CD4-positive, alpha-beta T cell treated with Interleukin-4 for 4 hours (primary cell): ENCODE measurements at places on chromosomes 2 and 18.
A peak's percentile ranks its signal among the peaks of the same experiment; 100 is the strongest.

DNA sequence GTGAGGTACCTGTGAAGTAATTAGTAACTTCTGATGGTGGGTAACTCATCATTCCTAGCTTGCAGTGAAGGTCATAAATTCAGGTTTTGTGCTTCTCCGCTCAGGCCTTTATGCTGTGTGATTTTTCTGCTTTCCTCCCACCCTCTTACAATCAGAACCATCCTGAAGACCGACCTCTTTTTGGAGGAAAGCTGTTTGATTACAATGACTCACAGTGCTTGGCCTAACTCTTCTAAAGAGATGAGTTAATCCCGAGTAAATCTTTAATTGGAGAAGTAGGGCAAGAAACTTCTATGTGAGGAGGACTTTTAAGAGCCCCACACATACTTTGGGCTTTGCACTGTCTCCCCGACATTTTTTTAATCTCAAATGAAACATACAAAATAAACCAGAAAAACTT lies 53.1 kb downstream of the TTC27 start:
- DNase-seq, result no peak

DNA sequence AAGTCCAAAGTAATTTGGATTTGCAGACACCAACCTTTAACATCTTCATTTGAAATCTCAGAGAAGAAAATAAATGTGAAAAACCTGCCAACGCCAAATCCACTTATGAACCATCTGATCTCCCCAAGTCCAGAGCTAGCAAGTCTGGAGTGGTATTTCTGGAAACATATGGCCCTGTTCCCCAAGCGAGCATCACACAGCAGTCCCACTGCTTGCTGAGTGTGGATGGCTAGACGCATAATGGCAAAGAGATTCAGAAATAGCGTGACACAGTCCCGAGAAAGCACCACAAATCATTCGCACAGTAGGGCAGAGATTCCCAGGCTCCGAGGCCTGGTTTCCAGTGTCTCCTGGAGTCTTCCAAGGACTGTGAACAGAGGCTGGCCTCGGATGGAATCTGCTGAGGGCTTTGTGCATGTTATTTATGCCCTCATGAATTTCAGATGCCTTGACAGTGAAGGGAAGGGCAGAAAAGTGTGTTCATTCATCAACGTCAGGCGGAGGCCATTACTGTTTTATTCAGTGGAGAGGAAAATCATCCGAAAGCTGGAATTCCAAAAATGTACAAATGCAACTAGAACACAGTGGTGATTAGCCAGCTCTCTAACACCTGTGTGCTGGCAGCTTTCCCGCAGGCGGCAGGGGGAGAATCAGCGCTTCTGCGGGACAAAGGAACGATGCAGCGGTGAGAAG lies 417.0 kb downstream of the EIPR1 start:
- DNase-seq, result no peak

GRCh38 chr2:20485612-20486388 lies 38.9 kb downstream of the RHOB start:
- DNase-seq, result no peak

DNA sequence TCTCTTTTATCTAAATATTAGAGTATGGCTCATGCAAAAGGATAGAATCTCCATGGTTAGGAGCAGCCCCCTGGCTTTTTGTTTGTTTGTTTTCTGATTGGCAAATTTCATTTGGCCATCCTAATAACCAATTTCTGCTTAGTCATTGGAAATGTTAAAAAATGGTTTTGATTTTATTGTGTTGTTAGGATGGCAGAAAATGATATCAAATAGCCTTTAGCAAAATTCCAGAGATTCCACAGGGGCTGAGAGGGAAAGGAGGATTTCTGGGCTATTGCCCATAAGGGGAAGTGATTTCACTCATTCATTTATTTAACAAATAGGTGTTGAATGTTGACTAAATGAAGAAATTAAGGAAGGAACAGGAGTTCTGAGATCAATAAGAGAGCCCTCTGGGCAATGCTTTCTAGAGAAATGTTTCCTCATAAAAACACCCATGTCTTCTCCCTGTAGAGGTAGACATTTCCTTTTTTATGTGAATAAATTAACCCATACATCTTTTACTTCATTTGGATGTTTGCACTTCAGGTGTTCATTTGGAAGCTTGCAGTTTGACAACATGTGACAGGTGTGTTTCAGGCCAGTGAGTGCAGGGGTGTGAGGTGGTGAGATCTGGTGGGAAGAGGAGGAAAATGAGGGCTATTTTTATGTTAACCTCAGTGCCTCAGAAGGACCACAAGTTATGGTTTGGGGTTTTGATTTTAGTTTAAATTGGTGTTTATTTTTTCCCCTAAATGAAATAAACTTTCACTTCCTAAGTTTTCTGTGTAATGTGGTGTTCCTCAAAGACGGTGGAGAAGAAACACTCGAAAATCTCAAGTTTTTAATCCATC lies 61.7 kb upstream of the EPC2 start:
- no peak for DNase-seq

DNA sequence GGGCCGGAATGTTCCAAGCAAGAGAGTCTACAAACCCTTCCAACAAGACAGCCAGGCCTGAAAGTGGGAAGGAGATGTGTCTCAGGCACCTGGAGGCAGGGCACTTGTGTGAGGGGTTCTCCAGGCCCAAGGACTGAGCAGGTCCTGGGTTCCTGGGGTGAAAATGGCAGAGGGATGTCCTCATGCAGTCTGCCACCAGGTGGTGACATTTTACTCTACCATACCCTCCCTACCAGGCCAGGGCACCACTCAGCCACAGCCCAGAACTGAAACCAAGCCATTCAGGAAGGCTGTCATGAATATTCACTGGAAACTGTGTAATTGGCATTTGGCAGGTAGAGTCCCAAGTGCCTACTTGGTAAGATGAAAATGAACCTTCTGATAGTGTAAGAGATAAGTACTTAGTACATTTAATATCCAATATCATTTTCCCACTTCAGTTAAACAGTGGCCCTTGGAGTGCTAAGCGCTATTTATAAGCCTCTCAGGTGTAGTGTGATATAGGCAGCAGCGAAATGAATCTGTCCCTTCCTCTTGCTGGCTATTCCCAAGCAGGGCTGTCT lies 185.1 kb downstream of the MYO5B start:
- DNase-seq, result peak; percentile 21

GRCh38 chr18:2681993-2682603 lies 26.6 kb downstream of the SMCHD1 start:
- DNase-seq, result no peak

DNA sequence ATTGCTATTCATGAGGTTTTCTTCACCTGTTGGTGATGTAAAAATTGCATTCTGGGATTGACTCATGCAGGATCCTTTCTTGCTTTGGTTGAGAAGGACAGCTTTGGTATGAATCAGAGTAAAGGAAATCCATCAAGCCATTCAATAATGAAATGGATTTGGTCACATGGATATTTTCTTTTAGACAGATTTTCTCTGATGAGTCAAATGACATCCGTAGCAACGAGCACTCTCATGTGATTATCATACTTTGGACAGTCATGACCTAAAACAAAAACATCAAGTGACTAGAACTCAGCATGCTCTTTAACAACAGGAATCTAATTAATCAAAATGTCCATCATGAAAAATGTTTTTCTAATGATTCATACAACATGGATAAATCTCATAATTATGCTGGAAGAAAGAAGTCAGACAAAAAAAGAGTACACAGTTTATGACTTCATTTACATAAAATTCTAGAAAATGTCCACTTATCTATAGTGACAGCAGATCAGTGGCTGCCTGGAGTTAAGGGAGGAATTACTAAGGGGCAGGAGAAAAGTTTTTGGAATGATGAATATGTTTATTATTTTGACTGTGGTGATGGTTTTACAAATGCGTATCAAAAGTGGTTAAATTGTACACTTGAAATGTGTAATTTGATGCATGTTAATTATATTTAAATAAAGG lies 30.7 kb downstream of the TRAK2 start:
- peak; percentile 41 for DNase-seq

- DNase-seq, result no peak
Observed at GRCh38 chr2:126885751-126886210, 12.9 kb upstream of the TEX51 start.

GRCh38 chr2:67717692-67718091 lies 320.6 kb downstream of the ETAA1 start:
- DNase-seq, result no peak

GRCh38 chr18:80176334-80177073 lies 67.4 kb downstream of the ADNP2 start:
- DNase-seq, result no peak

GRCh38 chr2:172905937-172906811 lies 169.5 kb upstream of the MAP3K20 start:
- no peak for DNase-seq

- DNase-seq, result peak; percentile 36
Observed at GRCh38 chr2:12057436-12058166, 311.2 kb downstream of the LPIN1 start.

DNA sequence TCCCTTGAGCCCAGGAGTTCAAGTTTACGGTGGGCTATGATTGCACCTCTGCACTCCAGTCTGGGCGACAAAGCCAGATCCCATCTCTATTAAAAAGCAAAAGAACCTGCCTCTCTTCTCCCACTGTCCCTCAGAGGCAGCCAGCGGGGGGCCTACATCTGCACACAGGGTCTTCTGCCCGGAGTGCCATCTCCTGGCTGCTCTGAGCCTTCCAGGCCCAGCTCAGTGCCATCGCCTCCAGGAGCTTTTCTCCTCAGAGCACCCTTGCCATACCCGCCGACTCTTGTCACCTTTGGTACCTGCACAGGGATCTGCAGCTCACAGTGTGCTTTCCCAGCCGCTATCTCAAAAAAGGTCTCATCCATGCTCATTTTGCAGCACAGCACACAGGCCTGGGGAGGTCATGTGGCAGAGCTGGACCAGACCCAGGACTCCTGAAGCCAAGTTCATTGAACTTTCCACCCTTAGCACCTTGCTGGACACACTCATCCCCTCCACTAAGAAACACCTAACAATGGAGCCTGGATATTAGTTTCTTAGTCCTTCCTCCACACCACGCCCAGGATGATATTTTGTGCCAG lies 186.3 kb downstream of the HAUS1 start:
- DNase-seq, result no peak

DNA sequence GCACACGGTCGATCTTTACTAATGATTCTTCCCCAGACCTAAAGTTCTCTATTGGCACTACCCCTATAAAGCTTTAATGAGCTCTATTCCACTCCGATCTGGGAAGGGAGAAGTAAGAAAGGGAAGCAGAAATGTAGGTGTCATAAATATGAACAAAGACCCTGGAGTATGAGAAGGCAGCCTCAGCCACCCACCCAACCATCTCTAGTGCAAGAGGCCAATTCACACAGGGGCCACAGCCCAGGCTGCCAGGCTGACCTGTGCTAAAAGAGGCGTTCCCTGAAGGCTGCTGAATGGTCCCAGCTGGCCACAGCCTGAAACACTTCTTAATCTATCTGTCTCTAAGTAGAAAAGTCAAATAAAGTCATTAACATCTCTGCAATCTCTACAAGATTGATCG lies 60.1 kb upstream of the ACTR3 start:
- no peak for DNase-seq

GRCh38 chr18:13587937-13588336 lies 138.4 kb downstream of the FAM210A start:
- DNase-seq, result no peak

GRCh38 chr18:58695772-58696171 lies 24.5 kb downstream of the MALT1 start:
- DNase-seq, result no peak

DNA sequence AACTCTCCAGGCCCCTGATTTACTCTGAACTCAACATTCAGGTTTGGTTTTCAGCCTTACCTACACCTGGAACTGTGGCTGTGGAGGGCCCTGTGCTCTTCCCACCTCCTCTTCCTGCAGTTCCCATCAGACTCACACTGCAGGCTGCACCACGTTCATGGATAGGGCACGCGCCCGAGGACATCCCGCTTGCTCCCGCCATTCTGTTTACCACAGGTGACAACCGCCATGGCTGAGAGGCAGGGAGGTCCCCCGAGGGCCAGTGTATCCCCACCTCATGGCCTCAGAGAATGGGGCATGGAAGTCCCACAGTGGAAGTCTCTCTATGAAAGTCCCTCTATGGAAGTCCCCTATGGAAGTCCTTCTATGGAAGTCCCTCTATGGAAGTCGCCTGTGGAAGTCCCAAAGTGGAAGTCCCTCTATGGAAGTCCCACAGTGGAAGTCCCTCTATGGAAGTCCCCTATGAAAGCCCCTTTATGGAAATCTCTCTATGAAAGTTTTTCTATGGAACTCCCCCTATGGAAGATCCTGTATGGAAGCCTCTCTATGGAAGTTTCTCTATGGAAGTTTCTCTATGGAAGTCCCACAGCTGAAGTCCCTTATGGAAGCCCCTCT lies 358.4 kb upstream of the SALL3 start:
- no peak for DNase-seq

DNA sequence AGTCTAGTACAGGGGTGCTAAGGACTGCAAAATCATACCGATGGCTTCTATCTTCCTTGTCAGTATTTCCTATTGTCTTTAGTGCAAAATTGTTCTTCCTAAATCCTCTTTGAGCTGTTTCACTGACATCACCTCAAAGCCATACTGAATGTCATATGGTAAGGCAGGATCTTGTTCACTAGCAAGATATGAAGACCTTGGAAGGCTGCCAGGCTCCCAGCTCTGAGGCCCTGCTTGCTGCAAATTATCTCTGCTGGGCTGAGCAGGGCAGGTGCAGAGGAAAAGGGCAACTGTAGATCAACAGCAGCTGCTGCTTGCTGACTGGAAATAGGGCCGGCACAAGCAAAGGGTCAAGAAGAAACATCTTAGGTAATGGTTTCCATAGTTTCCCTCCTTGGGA lies 58.2 kb downstream of the PMAIP1 start:
- DNase-seq, result no peak

- DNase-seq, result no peak
Observed at GRCh38 chr2:59892398-59892797, 661.1 kb downstream of the BCL11A start.

GRCh38 chr2:236370847-236371409 lies 106.7 kb upstream of the ASB18 start:
- no peak for DNase-seq
